ENCODE measurements at places on chromosomes 6 and 20.

- no peak for DNase-seq
Observed at GRCh38 chr6:7677229-7677628, 48.7 kb upstream of the BMP6 start.

GRCh38 chr20:46814366-46815232, 80.0 kb upstream of the EYA2 start:
- peak; percentile 88 for DNase-seq

GRCh38 chr6:81491454-81492101, 260.9 kb downstream of the TENT5A start:
- no peak for DNase-seq

DNA sequence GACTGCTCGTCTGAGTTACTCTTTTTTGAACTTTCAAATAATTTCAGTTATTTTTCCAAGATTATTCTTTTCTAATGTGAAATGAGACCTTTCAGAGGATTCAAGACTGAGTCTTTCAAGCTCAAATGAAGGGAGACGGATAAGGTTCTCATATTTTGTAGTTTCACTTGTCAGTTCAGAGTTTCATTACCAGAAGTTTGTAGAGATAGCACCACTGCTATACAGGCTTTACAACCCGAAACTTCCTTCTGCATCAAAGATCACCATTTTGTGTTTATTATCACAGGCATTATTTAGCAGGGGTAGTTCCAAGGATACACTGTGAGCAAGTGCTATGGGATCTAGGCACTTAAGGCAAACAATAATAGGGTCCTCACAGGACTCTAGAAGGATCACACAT, 74.7 kb upstream of the EPHA7 start:
- DNase-seq, result no peak

- DNase-seq, result no peak
Observed at GRCh38 chr6:134410541-134410940, 92.6 kb upstream of the SGK1 start.

GRCh38 chr6:69084746-69085335, 449.8 kb downstream of the ADGRB3 start:
- DNase-seq, result no peak

- peak; percentile 75 for DNase-seq
Observed at GRCh38 chr6:16669227-16669626, 92.0 kb downstream of the ATXN1 start.

GRCh38 chr20:49399329-49399728, 83.1 kb downstream of the KCNB1 start:
- DNase-seq, result peak; percentile 21

DNA sequence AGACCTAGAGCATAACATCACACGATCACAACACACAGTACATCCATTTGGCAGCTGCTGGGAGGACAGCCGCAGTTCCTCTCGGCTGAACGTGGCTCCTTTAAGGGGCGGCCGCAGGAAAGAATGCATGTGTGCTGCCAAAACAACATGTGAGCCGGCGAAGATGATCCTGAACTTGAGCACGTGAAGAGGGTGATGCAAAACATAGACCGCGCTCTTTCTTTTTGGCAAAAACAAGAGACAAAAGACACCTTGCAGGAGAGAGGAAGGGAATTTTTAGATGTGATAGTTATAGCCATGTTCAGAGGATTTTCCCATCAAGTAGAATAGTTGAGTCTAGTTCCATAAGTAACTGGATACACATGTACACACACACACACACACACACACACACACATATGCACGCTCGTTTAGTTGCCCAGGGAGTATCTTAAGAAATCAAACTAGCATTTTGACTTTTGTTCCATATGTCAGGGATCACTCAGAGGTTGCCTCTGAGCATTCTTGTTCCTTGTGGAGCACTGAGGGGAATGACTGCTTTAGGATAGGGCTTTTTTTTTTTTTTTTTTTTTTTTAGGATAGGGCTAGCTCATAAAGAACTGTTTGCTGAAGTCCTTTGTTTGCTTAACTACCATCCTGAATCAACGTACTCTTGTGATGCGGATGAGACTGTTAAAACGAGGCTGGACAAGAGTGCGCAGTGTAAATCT, 21.7 kb upstream of the RANBP9 start:
- peak; percentile 92 for DNase-seq

- DNase-seq, result no peak
Observed at GRCh38 chr20:34977365-34978091, 21.9 kb downstream of the MYH7B start.

DNA sequence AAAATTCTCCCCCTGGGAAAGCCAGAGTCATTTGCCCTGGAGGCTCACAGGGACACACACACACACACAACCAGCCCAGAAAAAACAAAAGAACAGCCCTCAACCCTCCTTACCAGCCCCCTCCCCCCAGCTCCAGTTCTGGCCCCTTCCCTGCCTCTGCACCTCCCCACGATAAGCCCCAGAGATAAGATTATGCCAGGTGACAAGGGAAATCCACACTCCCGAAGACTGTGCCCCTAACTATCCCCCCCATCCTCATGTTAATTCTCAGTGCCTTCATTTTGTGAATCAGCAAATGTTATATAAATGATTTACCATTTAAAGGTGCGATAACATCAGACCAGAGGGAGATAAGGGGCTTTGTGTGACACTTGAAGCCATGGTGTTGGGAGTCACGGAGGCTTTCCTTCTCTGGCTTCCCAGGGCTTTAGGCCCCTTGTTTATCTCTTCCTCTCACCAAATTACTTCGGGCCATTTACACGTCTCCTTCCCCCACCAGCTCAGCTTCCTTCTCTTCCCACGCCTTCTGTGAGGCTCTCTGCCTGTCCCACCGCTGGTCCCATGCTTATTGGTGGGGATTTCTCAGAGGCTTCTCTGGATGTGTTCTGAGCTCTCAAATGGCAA, 12.5 kb upstream of the FOXC1 start:
- DNase-seq, result no peak

- DNase-seq, result no peak
Observed at GRCh38 chr20:35888657-35889056, 65.6 kb downstream of the SCAND1 start.
